ENCODE measurements at places on chromosomes 2 and 18.

GRCh38 chr18:7023581-7023980 is 94.0 kb downstream of the LAMA1 start:
- DNase-seq = no peak

DNA sequence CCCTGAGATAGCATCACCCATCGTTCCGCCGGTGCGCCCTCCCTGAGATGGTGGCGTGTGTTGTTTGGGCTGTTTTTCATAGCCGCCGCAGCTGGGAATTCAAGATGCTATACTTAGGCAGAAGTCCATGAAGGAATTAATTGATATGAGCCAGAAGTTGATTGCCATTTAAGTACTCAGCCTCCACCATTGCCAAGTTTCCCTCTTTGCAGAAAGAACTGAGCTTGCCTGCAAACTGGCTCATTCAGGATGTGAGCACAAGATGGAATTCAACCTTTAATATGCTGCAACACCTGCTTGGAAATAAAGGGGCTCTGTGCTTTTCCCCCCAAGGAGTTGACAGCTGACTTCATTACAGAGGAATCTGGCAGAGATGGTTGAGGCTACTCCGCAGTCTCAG is 295.5 kb downstream of the ZNF521 start:
- DNase-seq = no peak

- no peak for DNase-seq
Measured at GRCh38 chr18:11391661-11392060, 217.7 kb upstream of the SLC35G4 start.

GRCh38 chr2:202653890-202654289 is 19.1 kb downstream of the FAM117B start:
- no peak for DNase-seq

DNA sequence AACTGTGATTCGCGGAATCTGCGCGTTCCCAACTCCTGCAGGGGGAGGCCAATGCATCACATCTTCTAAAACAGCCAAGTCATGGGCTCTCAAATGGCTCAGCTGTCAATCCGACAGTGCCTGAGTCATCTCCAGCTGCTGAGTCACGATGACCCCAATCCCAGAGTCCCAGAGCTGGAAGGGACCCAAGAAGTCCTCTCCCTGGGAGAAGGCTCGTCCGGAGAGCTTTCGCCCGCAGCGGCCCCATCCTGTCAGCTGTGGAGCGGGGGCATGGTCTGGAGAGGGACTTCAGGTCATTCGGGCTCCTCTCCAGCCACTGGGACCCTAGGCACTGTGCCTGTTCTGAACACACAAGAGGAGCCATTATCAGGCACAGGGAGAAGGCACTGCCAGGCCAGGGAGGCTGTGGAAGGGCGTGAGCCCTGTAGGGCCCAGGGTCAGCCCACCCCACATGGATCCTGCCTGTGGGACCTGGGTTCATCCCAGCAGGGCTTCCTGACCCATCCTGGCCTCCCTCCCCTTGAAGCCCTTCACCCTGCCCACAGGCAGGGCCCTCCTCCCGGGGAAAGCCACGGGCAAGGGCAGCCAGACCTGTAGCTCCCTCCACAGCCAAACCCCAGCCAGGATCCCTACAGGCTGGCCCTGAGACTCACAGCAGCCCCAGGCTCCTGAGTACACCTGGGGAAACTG is 47.6 kb upstream of the GPC1 start:
- DNase-seq = no peak

- DNase-seq = no peak
Measured at GRCh38 chr2:30332791-30333453, 101.6 kb downstream of the LBH start.

- DNase-seq = no peak
Measured at GRCh38 chr18:73214970-73215369, 347.2 kb upstream of the NETO1 start.

- DNase-seq = peak; percentile 10
Measured at GRCh38 chr18:23131693-23132319, 3.5 kb upstream of the CABLES1 start.

GRCh38 chr2:121121661-121122060 is 163.3 kb downstream of the TFCP2L1 start:
- no peak for DNase-seq

DNA sequence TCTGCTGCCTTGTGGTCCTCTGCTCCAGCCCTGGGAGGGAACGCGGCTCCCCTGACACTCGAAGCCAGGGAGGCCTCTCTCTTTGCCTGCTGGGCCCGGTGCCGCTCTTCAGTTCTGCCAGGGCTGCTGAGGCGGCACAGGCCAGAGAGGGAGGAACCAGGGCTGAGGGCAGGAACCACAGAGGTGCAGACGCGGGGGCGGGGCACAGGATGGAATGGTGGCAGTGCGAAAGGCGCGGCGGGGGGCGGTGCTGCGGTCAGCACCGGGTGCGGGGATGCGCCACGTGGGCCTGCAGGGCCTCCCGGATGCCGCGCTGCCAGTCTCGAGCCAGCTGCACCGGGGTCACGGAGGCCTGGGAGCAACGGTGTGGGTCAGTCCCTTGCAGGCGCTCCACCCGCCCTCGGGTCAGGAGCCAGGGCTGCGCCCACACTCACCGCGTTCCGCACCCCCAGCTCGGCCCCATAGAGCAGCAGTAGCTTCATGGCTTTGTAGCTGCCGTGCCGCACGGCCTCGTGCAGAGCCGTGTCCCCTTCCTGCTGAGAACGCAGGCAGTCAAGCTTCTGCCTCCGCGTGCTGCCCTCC is 4.4 kb downstream of the ANKRD23 start:
- DNase-seq = no peak

- DNase-seq = no peak
Measured at GRCh38 chr18:2589345-2590068, 18.1 kb downstream of the NDC80 start.

GRCh38 chr2:237421542-237422116 is 7.7 kb upstream of the COL6A3 start:
- DNase-seq = peak; percentile 65

DNA sequence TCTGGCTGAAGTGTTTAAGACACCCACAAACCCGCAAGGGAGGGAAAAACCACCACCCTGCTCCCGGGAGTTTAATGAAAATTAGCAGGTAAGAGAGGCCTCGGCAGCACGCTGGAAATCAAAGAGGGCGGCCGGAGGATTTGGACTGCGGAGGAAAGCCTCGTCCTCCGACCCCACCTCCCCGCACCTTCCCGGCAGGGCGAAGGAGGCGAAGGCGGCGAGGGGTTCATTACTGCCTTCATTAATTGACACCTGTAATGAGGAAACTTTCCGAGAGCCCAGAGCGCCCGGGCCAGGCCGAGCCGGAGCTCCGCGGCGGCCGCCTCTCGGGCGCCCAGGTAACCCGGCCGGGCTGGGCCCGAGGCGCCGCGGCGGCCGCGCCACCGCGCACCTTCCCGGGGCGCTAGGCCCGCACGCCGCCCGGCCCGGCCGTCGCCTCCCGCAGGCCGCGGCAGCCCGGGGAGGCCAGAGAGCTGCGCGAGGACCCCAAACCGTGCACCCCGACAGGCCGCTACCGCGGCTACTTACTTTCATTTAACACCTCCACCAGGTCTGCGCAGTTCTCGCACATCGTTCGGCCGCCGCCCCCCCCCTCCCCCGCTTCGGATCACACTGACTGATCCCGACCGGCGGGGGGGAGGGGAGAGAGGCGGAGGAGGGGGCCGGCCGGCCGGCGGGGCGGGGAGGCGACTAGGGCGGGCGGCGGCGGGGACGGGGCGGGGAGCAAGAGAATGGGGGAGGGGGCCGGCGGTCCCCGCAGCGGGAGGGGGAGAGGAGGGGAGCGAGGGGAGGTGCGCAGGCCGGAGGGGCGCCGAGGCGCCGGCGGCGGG is 550 bp downstream of the USP34 start:
- DNase-seq = peak; percentile 18

- no peak for DNase-seq
Measured at GRCh38 chr2:241859017-241859435, 332 bp upstream of the PDCD1 start.

GRCh38 chr2:152740743-152741328 is 22.4 kb downstream of the ARL6IP6 start:
- no peak for DNase-seq

- peak; percentile 44 for DNase-seq
Measured at GRCh38 chr2:26922405-26923188, 47.8 kb upstream of the MAPRE3 start.

GRCh38 chr18:48493434-48494230 is 45.2 kb upstream of the CTIF start:
- DNase-seq = no peak

DNA sequence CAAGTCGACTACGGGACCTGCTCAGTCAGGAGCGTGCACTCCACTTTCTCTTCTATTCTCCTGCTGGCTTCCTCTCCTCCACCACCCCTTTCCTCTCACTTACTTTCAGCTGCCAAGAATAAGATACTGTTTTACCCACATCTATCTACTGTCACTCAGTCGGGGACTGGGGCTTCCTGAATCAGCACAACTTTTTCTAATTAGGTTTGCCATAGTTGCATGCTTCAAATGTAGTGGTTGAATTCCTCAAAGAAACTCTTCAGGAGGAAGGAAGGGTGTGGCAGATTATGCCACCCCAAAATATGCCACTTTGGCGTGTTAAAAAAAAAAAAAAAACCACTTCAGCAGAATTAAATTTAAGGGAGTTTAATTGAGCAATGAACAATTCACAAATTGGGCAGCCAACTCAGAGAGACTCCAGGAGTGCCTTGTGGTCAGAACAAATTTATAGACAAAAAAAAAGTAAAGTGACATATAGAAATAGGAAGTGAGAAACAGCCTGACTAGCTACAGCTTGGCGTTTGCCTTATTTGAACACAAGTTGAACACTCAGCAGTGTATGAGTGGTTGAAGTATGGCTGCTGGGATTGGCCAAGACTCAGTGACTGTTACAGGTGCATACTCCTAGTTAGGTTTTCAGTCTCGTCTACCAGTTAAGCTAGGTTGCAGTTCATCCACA is 32.5 kb upstream of the RMDN2 start:
- no peak for DNase-seq

GRCh38 chr18:25827961-25828561 is 262.4 kb downstream of the SS18 start:
- no peak for DNase-seq

GRCh38 chr2:98479959-98480524 is 35.4 kb downstream of the INPP4A start:
- DNase-seq = peak; percentile 33

DNA sequence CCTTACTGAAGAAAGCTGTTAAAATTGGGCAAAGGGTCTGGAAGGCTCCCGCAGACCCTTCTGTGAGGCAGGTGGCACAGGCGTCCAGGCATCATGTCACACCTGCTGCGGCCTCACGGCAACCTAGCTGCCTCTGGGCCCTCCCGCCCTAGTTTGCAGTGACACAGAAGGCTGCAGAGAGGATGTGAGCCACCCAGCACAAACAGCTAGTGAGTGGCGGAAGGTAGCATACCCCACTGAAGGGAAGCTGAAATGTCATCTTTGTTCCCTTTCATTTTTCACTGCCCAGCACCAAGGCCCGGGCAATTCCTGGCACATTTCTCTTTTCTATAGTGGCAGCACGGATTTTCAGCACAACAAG is 53.8 kb downstream of the TRAPPC12 start:
- peak; percentile 51 for DNase-seq

DNA sequence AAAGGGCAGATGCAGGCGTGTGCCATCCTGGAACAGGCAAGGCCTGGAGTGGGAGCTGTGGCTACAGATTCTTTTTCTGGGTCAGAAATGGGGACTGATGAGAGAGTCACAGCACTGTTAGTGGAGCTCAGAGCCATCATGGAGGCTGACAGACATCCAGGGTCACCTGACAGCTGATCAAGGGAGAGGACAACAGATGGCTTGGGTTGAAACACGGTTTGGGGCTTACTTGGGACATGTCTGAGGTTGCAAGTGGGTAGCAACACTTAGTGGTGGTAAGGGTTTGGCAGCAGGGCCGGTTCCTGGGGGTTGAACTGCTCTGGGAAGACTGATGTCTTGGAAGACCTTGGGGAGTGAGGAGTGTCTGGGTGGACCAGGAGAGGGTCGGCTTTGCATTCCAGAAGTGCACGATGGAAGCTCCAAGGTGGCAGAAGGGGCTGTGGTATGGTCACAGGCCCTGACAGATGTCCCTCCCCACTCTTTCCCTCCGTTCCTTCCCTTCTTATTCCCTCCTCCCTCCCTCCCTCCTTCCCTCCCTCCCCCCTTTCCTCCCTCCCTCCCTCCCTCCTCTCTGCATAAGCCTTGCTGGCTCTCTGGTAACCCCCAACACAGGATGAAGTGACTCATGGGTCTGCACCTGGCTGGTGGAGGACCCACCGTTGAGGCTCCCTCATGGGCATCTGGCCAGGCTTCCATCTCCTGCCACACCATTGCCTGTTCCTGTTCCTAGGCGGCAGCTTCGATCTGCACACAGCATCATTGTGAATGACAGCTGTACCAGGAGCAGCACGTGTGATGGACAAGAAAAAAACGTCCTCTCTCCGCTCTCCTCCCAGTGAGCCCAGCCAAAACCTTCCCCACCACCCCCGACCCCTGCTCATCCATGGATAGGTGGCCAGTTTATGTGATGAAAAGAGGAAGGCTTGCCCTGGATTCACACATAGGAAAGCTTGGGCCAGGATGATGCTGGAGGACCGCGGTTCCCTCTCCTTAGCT is 63.8 kb upstream of the RPL31 start:
- no peak for DNase-seq

- DNase-seq = no peak
Measured at GRCh38 chr18:25805323-25805722, 285.1 kb downstream of the SS18 start.

GRCh38 chr18:48318436-48318835 is 90.7 kb downstream of the ZBTB7C start:
- DNase-seq = no peak

DNA sequence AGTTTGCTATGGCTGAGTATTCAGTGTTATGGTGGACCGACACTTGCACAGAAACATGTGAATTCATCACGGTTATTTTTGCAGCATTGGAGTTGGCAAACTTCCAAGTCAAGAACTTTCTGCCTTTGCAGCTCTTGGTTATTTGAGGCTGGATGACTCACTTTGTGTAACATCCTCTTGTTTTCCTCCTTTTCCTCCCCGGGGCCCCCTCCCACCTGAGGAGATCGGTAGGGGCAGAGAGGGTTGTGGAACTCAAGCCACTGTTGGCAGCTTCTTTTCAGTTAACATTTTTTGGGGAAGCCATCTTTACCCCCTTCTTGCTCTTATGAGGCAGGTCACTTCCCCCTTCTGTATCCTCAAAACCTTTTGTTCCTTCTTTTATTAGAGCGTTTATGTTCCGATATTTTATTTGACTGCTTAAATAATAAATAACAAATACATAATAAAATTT is 48.6 kb downstream of the DDX1 start:
- no peak for DNase-seq

GRCh38 chr2:162731917-162732804 is 106.4 kb downstream of the KCNH7 start:
- DNase-seq = peak; percentile 61

GRCh38 chr18:74221081-74221480 is 70.7 kb downstream of the CYB5A start:
- DNase-seq = no peak
